ENCODE measurements at places on chromosomes 5 and 9.
A peak's percentile ranks its signal among the peaks of the same experiment; 100 is the strongest.

DNA sequence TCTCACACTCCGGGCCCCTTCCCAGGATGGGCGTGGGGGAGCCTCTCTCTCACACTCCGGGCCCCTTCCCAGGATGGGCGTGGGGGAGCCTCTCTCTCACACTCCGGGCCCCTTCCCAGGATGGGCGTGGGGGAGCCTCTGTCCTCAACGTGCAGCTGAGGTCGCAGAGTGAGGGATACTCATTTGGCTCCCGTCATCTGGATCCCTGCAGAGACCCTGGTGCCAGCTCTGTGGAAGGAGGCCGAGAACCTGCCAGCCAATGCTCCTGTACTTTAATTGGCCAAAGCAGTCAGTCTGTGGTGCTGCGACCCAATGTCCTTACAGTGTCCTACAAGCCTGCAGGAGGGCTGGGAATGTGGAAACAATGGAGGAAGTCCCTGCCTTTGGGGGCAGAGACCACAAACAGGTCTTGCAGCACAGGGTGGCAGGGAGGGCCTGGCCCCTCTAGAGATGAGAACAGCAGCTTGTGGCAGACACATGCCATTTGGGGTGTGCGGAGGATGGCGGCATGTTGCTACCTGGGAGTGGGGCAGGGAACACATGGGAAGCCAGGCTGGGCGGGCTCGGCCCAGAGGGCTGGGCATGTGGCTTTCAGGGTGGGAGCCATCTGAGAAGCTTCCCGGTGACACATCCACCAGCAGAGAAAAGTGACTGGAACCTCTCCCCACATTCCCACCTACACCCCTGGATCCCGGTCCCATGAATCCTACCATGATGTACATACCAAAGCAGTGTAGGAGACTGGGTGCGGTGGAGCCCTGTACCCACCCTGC lies 13.6 kb upstream of the MRNIP start:
- no peak for DNase-seq

GRCh38 chr9:81431641-81432040 lies 257.7 kb downstream of the TLE1 start:
- DNase-seq: no peak

- no peak for DNase-seq
Measured at GRCh38 chr9:116365056-116365471, 211.5 kb downstream of the PAPPA start.

GRCh38 chr5:176630681-176631222 lies 277 bp downstream of the EIF4E1B start:
- no peak for DNase-seq

DNA sequence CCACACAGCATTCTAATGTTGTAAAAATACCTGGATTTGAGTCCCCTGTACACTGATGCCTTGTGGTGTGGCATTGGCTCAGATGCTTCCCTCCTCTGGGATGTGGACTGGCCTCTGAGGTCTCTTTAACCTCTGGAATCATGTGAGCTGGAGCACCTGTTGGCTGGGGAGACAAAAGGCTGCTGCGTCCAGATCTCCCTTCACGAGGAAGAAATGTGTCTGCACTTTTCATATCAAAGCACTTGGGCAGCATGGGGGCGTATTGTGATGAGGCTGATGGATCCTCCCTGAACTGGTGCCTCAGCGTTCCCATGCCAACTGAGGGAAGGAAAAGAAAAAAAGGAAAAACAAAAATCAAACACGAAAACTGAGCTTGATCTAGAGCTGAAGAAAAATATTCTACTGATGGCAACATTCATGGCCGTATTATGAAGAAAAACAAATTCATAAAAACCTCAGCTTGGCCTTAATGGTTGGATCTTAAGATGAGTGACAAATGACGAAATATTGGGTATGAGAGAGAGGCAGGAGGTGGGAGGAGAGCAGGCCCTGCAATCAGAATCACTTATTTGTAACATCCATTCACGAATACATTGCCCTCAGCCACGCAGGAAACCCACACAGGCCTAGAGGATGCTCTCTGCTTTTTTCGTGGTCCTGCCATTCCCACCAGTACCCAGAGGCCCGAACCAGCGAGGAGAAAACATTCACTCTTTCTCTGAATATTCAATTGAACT lies 26.2 kb downstream of the GRIA1 start:
- peak; percentile 55 for DNase-seq

GRCh38 chr9:84916769-84917168 lies 247.2 kb downstream of the NTRK2 start:
- no peak for DNase-seq

- no peak for DNase-seq
Measured at GRCh38 chr5:140628711-140629110, 4.3 kb downstream of the CD14 start.

- no peak for DNase-seq
Measured at GRCh38 chr5:77590347-77590746, 48.2 kb downstream of the OTP start.

DNA sequence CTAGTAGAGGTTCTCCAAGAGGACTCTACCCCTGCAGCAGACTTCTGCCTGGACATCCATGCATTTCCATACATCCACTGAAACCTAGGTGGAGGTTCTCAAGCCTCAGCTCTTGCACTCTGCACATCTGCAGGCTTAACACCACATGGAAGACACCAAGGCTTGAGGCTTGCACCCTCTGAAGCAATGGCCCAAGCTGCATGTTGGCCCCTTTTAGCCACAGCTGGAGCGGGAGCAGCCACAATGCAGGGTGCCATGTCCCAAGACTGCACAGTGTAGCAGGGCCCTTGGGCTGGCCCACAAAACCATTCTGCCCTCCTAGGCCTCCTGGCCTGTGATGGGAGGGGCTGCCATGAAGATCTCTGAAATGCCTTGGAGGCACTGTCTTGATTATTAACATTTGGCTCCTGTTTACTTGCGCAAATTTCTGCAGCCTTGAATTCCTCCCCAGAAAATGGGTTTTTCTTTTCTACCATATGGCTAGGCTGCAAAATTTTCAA lies 123.2 kb upstream of the VCAN start:
- DNase-seq: no peak

GRCh38 chr5:82692826-82693225 lies 384.4 kb downstream of the TMEM167A start:
- DNase-seq: no peak

DNA sequence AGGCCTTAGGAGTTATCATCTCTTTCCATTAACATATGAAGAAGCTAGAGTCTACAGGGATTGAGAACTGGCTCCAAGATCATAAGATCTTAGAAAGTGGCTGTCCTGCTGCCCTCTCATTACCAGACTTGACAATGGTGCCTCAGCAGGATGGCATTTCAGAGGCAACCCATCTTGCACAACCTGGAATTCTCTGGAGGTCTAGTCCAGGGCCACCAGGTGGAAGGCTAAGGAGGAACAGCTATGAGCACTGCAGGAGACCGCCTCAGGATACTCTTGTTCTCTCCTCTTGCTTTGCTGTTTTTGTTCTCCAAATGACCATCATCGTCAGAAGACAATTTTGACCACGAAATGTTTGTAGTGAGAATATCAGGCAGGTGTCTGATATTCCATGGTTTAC lies 322.6 kb downstream of the FBXL17 start:
- DNase-seq: no peak

DNA sequence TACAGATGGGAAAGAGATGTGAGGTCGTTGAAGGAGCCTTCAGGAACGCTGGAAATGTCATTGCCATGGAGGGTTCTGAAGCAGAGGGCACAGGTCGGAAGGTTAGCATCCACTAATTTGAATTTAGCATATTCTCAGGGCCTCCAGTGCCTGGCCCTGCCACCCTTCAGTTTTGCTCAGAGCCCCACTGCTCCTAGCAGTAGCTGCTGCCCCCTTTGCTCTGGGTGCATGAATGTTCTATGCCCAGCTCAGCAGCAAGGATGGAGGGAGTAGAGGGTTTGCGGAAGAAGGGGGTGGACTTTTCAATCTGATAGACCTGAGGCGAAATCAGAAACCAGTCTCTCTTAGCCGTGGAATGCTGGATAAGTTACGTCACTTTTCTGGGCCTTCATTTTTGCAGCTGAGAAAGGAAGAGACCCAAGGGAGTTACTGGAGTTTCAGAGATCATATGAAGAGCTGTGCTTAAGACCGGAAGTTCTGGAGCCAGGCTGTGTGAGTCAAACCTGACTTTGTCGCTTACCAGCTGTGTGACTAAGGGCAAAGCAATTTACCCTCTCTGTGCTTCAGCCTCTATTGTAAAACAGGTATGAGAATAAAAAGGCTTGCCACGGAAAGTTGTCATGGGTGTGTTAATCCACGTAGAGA lies 133.2 kb upstream of the PANK3 start:
- DNase-seq: no peak

DNA sequence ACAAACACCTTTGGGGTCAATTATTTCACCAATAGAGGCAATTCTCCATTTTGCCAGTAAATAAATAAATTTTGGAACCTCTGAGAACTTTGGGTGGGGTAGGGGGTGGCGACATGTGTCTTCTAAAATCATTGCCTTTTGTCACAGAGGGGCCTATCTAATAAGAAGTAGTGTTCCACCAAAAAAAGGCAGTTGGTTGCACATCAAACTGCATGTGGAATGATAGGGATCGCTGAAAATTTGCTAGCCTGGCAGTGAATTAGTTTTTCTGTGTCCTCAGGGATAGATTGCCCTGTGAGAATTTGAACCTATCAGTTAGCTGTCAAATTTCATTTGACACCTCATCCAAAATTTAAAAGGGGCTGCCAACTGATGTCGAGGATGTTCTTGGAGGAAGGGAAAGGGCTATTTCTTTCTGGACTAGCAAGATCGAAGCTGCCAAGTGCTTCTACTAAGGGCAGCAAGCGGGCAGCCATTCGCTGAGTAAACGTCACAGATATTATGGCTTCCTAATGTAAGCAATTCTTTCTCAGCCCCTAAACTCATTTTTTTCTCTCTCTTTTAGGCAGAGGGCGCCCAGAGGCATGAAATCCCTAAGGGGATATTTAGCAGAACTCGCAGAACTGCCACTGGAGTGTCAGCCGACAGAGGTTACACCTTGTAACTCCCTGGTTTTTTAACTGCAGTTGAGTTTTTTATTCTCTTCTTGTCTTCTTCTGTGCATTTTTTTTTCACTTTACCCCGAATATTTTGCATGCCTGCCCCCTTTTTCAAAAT lies 2208.1 kb upstream of the WWC1 start:
- DNase-seq: no peak

- peak; percentile 86 for DNase-seq
Measured at GRCh38 chr9:25003686-25004085, 458.0 kb upstream of the IZUMO3 start.

DNA sequence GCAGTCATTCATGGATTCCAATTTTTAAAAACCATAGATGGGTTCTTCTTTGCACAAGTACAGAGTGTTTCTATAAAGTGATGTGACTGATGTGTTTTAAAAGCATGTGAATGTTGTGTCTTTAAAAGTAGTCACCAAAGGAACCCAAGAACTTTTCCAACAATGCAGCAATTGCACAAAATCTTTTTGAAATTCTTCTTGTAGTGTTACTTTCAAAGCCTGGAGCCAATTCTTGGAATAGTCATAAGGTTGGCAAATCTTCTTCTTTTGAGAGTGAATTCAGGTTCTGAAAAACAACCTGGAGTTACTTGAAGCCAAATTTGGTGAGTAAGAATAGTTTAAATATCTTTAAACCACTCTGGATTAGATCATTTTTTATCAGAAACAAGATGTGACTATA lies 10.5 kb downstream of the GRAMD2B start:
- DNase-seq: no peak

GRCh38 chr9:100729336-100729895 lies 151.5 kb downstream of the CAVIN4 start:
- no peak for DNase-seq

GRCh38 chr5:81301271-81302015 lies at the start of gene ZCCHC9:
TSS of gene ZCCHC9 (plus strand) at chr5:81301587. CDS start at chr5:81304758, 3,171 bp downstream.
- DNase-seq: peak; percentile 95

- no peak for DNase-seq
Measured at GRCh38 chr5:107010060-107010459, 660.7 kb downstream of the EFNA5 start.

DNA sequence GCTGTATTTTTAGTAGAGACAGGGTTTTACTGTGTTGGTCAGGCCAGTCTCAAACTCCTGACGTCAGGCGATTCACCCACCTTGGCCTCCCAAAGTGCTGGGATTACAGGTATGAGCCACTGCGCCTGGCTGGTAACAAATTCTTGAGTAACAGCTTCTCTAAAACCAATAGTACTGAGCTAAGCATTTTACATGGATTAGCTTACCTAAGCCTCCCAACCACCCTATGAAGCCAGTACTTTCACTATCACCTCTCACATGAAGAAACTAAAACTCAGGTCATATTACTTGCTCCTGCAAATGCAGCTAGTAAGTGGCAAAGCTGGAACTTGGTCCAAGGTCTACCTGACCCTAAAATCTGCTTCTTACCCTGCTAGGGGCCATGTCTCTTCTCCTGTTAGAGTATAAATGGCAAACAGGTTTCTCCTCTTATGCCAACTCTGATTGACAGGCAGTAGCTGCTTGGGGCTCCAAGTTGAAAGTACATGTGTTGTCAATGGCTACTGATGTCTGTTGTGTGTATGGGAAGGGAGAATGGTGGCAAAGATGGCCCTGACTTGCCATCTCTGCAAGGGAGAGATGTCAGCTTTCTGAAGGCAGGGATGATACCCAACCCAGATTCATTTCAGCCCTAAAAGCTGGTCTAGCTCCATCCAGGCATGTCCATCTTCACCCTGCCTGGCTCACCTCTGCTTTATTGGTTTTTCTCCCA lies 4.0 kb downstream of the PHF19 start:
- no peak for DNase-seq

GRCh38 chr9:250625-251024 lies 36.0 kb downstream of the DOCK8 start:
- DNase-seq: no peak

DNA sequence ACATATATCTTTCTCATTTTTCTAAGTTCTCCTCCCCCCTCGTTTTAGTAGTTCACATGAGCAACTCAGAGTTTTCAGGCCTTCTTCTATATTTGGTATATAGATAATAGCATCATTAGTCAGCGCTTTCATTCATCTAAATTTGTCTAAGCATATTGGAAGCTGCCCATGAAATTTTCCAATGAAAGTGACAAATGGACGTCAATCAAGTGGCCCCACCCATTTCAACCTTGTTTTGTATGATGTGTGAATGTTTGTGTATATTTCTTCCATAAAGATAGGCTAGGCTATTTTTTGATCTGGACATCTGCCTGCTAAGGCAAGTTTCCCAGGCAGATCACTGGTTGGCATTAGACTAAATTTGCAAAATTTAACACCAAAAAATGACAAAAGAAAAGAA lies 104.0 kb upstream of the SSBP2 start:
- no peak for DNase-seq
